Hematopoietic multipotent progenitor cell treated with erythropoietin and hydrocortisone succinate and interleukin-3 and kit ligand, for 8 days (in vitro differentiated cells): ENCODE measurements at places on chromosomes 2 and 18.

- no peak for DNase-seq
Measured at GRCh38 chr2:72649810-72650209, 176.0 kb downstream of the EXOC6B start.

GRCh38 chr18:4068552-4069158 lies 386.5 kb downstream of the DLGAP1 start:
- DNase-seq: peak; percentile 61

DNA sequence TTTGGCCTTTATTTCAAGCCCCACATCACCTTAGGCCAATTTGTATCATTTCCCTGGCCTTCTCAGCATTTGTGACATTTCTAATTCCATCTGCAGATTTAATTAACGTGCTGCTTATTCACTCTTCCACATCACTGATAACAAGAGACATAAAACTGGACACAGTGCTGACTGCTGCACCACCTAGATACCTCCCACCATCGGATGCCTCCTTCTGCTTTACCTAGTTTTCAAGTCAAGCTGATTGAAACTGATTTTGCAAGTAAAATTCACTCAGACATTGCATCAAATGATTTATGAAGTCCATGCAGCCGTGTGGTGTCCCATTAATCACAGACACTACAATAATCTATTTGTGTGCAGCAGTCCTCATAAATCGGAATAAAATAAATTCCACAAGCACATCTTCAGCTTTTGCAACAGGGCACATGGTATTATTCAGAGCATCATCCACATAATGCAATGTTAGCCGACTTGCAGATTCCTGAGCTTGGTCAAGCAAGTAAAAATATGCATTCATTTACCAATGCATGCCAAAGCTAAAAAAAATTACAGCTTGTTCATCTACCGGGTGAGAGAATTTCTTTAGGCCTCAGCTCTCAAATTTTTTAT lies 15.9 kb upstream of the CRIM1 start:
- no peak for DNase-seq

- DNase-seq: peak; percentile 37
Measured at GRCh38 chr2:76953733-76954347, 568.3 kb downstream of the LRRTM4 start.

DNA sequence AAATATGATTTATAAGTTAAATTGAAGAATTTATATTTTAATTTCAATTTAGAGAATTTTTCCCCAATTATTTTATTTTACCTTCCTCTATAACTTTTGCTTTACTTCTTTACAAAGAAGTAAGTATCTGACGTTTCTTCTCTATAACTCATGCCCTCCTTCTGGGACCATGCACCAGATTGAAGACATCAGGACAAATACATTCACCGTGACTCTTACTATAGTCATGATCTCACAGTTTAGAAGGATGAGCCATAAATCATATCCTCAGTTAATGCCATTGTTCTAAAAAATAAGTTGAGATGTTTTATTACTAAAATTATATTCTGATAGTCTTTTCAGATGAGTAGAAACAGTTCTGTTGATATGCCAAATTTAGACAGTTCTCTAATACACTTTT lies 279.3 kb downstream of the TMX3 start:
- no peak for DNase-seq

GRCh38 chr2:187642498-187642897 lies 88.3 kb upstream of the TFPI start:
- DNase-seq: no peak

GRCh38 chr2:69095305-69095704 lies 82.3 kb downstream of the ANTXR1 start:
- DNase-seq: no peak

- DNase-seq: no peak
Measured at GRCh38 chr2:162172802-162173370, 20.8 kb upstream of the GCG start.

DNA sequence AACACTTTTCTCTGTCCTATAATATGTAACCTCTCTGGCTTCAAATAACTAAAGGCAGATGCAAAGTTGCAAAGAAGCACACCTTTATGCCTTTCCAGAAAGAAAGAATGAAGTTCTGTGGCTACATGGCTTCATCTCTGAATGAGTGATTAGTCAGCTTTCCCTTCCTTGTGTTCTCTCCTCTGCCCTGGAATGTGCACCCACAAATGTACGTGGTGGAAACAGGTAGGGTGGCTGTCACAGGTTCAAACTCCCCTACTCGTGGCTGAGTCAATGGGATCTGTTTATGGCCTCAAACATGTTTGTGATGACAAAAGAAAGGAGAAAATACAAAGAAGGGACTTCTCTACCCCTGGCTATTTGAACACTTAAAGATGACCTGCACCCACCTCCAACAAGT lies 55.5 kb upstream of the ACVR2A start:
- no peak for DNase-seq
